ENCODE measurements at places on chromosomes 6 and 20. TPM values are rescaled to one million over a fixed set of nuclear protein-coding genes. Genes with fewer than 3 reads are reported as not detected.

DNA sequence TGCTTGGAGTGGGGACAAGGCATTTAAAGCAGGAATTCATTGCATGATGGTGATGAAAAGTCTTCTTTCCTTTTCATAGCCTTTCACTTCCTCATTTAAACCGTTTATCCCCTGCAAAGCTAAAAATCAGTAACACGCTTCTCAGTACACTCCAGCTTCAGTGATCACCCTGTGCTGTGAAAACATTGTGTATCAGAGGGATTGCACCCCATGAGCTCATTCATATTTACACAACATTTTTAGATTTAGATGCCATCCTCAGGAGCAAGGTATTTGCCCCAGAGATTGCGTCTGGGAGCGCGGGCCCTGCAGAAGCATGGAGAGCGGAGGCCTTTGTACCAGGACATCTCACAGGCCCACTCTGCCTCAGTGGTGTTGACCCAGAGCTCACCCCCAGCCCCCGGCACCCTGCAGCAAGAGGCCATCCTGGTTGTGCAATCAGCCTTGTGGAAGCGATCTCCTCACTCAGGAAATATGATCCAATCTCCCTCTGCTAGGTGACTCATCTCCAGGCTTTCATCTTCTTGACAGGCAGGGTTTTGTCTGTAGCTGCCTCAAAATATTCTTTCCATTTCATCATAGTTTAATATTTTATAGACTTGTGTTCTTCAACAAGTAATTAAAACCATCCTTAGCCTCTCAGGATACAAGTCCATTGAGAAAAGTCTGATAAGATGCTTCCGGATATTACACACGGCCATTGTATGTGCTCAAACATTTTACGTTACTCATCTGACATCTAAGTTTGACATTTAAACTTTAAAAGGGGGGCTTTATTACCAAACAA, 38.9 kb upstream of the THBS2 start:
- no peaks in the 10 kb centered on the region for H3K36me3 ChIP-seq
- no peaks in the 10 kb centered on the region for H3K27me3 ChIP-seq
- DNase-seq, result no peak
- H3K4me3 ChIP-seq, result no peak overlapping the region

DNA sequence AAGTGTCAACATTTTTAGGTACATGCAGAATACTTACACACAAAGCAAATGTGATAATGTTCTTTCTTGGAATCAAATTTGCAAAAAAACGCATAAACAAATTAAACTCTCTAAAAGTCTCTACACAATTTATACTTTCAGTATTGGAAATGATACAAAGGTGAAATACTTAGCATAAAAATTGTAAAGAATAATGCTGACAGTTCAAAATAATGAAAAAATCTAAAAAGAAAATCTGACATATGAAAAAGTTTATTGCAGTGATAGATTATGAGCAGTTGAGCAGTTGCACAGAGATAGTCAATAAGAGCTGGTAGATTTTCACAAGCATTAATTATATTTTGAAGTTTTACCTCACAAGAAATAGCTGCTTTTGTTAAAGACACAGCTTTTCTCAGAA, 1176.4 kb upstream of the EYS start:
- no peaks in the 10 kb centered on the region for H3K36me3 ChIP-seq
- DNase-seq, result no peak
- H3K4me1 ChIP-seq, result no peaks in the 10 kb centered on the region
- no peak overlapping the region for H3K4me3 ChIP-seq
- no peaks in the 10 kb centered on the region for H3K27me3 ChIP-seq

GRCh38 chr20:48597521-48598302, 230.1 kb downstream of the PREX1 start:
- H3K27me3 ChIP-seq, result no peaks in the 10 kb centered on the region
- H3K36me3 ChIP-seq, result no peaks in the 10 kb centered on the region
- no peak overlapping the region for H3K27ac ChIP-seq
- no peaks in the 10 kb centered on the region for H3K4me1 ChIP-seq
- no peak overlapping the region for H3K4me3 ChIP-seq

DNA sequence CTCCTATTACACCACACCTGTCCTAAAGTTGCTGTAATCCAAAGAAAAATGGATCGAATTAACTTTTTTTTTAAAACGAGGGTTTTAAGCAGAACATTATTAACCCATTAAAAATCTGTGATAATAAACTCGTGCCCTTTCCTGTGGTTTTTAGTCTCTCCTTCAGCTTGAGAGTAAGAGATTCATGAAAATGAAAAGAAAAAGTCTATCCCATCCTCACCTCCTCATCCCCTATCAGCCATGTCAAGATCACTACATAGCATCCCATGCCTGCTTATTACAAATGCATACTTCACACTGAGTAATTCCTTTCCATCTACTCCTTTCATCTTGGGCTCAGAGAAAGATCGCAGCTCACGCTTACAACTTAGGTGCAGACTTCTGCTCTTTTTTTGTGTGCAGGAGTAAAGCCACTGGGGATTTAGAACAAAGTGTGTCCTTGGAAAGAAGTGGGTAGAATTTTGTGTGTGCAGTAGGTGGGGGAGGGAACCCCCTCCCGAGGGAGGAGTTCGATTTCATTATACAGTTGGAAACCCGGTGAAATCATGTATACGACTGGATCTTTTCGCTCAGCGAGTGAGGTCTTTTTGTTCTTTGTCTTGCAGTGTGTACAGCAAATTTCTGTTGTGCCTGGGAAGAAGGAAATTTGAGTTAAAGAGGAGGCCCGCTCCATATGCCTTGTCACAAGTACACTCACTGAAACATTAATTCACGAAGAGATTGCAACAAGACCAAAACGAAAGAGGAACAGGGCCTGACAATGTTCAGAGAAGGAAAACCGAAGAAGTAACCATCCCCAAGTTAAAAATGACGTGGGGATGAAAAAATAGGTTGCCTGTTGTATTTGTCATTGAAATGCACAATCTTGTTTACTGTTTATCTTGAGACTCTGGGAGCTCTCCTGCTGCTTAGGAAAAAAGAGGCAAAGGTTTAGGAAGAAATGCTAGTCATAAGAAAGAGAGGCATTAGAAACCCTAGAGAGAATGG, 146.5 kb upstream of the ZNF217 start:
- H3K27ac ChIP-seq, result peak overlapping the region; percentile 22
- peaks cover 26% of the 10 kb centered on the region for H3K4me1 ChIP-seq
- no peak for DNase-seq
- no peak overlapping the region for H3K4me3 ChIP-seq
- peaks cover 41% of the 10 kb centered on the region for H3K27me3 ChIP-seq

- no peak for DNase-seq
- H3K36me3 ChIP-seq, result no peaks in the 10 kb centered on the region
- H3K4me1 ChIP-seq, result no peaks in the 10 kb centered on the region
- H3K27me3 ChIP-seq, result peaks cover 6% of the 10 kb centered on the region
These were observed 215.5 kb downstream of the ANKRD60 start for GRCh38 chr20:58012731-58013510.

DNA sequence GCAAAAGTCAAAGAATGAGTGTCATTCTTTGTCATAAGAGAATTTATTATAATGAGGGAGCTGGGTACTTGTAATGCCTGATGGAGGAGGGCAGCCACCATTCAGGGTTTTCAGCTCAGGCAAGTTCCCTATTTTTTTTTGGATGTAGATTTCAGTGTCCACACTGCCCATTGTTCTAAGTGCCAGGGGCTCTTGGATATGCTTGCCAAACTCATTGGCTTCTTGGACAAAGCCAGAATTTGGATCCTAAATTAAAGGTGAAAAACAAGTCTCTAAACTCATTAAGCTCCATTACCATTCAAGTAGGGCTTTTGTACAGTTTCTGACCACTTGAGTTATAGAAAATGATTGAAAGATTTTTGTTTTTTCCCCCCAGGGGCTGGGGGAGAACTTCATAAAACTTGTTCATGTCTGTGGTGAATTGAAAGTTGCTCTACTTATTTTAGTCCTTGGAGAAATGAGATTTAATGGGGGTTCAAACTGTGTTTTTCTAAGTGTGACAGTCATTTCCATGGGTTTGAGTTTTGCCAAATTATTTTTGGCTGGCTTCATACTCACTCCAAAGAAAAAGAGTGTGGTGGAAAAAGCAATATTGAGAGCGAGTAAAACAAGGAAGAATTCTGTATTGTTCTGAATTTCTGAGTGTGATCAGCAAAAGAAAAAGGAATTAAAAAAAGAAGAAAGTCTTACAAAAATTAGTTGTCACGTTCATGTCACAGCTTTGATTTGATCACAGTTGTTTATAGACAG, 46.0 kb downstream of the TIAM2 start:
- H3K4me1 ChIP-seq, result no peaks in the 10 kb centered on the region
- H3K27ac ChIP-seq, result no peak overlapping the region
- H3K4me3 ChIP-seq, result no peak overlapping the region
- no peak for DNase-seq

DNA sequence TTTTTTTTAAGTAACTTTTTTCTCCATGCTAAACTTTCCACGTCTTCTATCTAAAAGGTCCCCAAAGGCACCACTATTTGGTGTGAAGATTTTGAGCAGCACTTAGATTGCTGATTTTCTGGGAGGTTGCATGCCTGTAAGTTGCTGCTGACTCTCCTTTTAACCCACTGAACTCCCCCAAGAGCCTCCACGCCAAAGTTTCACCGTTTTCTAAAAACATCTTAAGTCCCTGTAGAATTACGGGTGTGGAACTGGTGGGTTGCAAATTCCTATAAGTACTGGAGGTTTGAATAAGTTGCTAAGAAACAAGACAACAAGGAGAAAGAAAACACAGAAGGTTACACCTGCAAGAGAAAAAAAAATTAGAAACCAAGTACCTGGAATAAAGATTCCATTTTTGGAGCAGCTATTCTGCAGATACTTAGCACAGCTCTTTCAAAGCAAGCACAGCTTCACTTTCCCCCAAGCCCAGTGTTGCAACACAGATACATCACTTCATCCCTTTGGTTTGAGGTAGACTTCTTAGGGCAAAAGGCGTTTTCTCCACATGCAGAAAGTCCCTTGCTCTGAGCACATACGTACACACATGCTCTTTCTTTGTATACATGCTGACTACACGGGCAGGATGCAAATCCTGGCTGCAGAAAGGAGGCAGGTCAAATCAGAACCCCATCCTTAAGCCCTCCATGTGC, 5.0 kb downstream of the JAG1 start:
- no peak overlapping the region for H3K27ac ChIP-seq
- H3K27me3 ChIP-seq, result no peaks in the 10 kb centered on the region
- no peak for DNase-seq
- H3K4me3 ChIP-seq, result no peak overlapping the region
- peaks cover 19% of the 10 kb centered on the region for H3K4me1 ChIP-seq

DNA sequence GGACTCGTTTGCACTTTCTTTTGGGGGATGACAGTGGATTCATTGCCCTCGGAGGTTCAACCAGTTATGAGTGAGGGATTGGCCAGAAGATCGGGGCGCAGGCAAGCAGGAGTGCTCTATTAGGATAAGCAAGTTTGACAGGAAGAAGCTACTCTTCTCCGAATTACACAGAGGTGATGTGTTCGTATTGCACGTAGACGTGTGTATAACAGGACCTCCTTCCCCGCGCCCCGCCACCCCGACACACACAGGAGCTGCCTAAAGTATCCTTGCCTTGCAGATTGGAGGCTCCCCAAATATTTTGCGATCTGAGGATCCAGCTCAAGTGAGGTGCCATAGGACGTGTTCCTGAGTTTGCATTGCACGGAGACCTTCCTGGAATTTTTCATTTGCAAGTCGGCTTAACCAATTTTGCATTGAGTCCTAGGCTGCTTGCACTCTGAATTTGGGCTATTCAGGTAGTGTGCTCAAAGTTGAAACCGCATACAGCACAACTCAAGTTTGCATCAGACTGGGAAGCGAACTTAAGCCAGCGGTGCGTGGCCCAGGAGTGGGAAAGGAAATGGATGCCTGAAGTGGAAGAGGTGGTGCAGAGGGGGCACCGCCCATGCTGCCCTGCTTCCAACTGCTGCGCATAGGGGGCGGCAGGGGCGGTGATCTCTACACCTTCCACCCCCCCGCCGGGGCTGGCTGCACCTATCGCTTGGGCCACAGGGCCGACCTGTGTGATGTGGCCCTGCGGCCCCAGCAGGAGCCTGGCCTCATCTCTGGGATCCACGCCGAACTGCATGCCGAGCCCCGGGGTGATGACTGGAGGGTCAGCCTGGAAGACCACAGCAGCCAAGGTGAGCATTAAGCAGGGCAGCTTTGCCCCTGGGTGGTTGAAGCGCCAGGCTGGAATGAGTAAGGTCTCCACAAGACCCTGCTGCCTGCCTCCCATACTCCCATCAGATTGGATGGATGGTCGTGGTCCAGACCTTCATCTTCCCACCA, 770 bp downstream of the TCF19 start:
- H3K36me3 ChIP-seq, result no peaks in the 10 kb centered on the region
- H3K27me3 ChIP-seq, result no peaks in the 10 kb centered on the region
- H3K27ac ChIP-seq, result peak overlapping the region; percentile 73
- peaks cover 7% of the 10 kb centered on the region for H3K4me1 ChIP-seq
- DNase-seq, result no peak

GRCh38 chr6:156974830-156975261, 197.7 kb downstream of the ARID1B start:
- no peak for DNase-seq
- H3K27ac ChIP-seq, result no peak overlapping the region
- H3K27me3 ChIP-seq, result no peaks in the 10 kb centered on the region
- H3K4me1 ChIP-seq, result peaks cover 13% of the 10 kb centered on the region

DNA sequence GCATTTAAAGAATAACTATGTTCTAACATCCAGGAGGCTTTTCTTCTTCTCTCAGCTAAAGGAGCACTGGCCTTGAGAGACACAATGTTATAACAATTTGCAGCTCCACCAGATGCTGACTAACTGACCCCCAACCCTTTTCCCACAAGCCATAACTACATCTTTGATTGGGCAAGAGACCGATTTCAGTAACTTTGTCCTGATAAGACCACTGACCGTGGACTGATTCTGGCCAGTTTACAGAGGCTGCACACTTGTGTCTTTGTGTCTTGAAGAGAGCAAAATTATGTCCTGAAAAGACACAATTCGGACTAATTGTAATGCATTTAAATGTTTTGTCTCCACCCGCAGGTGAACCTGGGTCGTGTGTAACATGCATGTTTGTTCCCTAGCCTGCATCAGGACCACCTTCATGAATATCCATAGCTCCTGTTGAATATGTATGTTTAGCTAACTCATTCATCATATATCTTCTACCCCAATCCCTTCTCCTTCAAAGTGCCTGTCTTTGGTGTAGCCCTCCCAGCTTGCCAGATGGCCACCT, 22.3 kb downstream of the ABRACL start:
- H3K4me3 ChIP-seq, result no peak overlapping the region
- DNase-seq, result no peak

GRCh38 chr6:142507065-142507464, 205.3 kb downstream of the ADGRG6 start:
- no peak overlapping the region for H3K4me3 ChIP-seq
- no peak for DNase-seq
- H3K36me3 ChIP-seq, result no peaks in the 10 kb centered on the region
- no peaks in the 10 kb centered on the region for H3K4me1 ChIP-seq

The SIRPB1 gene
- 0.86 TPM for polyA plus RNA-seq

The COL21A1 gene
- polyA plus RNA-seq, result 190 TPM

The PGBD1 gene
- 12.7 TPM for polyA plus RNA-seq

The C6orf58 gene
- polyA plus RNA-seq, result 1.6 TPM

The ATG5 gene
- polyA plus RNA-seq, result 40.9 TPM

The GHRH gene
- not detected for polyA plus RNA-seq

The MATN4 gene
- polyA plus RNA-seq, result 0.11 TPM

The FKBP1C gene
- polyA plus RNA-seq, result 2.2 TPM

The LY86 gene
- 3.0 TPM for polyA plus RNA-seq

The RBPJL gene
- not detected for polyA plus RNA-seq

The RIMS1 gene
- polyA plus RNA-seq, result 1.0 TPM

The HLA-DQA2 gene
- polyA plus RNA-seq, result 2.2 TPM

The MCHR2 gene
- polyA plus RNA-seq, result not detected

The MOXD1 gene
- polyA plus RNA-seq, result 72.9 TPM

The SLC2A10 gene
- polyA plus RNA-seq, result 20.6 TPM
